ENCODE measurements at places on chromosomes 12 and 14. TPM values are rescaled to one million over a fixed set of nuclear protein-coding genes. Genes with fewer than 3 reads are reported as not detected.
A peak's percentile ranks its signal among the peaks of the same experiment; 100 is the strongest.

DNA sequence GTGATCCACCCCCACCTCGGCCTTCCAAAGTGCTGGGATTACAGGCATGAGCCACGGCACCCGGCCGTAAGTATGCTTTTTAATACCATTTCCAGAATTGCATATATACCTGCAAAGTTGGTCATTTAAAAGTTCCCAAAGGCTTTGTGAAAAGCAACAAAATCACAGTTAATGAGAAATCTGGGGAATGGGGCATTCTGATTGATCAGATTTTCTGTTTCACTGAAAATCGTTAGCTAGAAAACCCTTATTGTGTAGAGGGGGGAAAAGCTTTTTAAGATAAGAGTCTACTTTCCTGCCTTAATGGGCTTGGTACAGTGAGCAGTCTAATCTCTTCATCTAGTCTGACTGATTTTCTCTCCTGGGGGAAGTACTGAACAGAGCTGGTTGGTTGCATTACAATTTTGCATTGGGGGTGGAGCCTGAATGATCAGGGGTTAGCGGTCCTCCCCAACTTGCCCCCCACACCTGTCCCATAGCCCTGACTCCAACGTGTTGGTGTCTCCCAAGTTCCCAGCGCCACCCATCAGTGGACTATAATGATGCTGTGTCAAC lies 23.8 kb downstream of the IL31 start:
- no peak for DNase-seq

DNA sequence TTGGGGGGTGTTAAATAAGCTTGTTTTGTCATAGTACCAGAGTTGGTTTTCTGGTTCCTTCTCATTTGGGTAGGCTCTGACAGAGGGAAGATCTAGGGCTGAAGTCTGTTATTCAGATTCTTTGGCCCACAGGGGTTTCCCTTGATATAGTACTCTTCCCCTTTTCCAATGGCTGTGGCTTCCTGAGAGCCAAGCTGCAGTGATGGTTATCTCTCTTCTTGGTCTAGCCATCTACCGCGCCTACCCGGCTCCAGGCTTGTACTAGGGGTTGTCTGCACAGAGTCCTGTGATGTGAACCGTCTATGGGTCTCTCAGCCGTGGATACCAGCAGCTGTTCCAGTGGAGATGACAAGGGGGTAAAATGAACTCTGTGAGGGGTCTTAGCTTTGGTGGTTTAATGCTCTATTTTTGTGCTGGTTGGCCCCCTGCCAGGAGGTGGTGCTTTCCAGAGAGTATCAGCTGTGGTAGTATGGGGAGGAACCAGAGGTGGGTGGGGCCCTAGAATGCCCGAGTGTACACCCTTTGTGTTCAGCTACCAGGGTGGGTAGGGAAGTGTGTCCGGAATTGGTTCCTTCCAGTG lies 209.7 kb downstream of the GPHN start:
- no peak for DNase-seq

- DNase-seq = no peak
Measured at GRCh38 chr12:123346946-123347345, 17.7 kb downstream of the SBNO1 start.

DNA sequence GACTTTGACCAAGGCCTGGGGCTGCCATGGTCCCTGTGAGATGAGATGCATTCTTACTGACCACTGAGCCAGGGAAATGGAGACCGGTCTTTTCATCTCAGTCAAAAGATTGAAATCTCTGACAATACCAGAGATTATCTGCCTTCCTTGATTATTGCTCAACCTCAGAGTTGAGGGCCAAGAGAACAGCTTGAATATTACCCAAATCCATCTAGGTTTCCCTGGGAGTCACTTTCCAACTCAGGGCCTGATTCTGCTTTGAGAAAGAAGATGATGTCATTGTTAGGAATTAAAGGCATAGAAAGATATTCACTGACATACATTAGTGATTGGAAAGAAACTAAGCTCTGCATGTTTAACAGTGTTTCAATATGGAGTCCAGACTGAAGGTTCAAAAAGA lies 515.9 kb upstream of the TBX3 start:
- DNase-seq = no peak

DNA sequence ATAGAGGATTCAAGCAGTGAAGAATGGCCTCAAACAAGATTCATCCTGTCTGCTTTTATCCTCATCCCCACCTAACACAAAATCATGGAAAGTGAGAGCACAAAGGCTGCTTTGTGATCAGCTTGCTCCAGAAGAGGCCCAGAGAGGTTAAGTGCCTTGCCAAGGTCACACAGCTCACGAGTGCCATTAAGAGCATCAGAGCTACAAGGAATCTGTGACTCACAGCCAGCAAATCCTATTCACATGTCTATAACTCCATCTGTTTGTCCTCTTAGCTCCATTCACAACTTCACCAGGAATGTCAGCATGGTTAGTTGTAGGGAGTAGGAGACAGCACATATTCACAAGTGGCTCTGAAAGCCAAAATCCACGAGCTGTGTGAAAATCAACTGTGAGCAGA lies 79.8 kb downstream of the TTC9 start:
- DNase-seq = no peak

GRCh38 chr12:40137252-40137651 lies 31.4 kb upstream of the SLC2A13 start:
- no peak for DNase-seq

Gene ZNF605
- total RNA-seq = 17.3 TPM

Gene PEBP1
- 334 TPM for total RNA-seq

DNA sequence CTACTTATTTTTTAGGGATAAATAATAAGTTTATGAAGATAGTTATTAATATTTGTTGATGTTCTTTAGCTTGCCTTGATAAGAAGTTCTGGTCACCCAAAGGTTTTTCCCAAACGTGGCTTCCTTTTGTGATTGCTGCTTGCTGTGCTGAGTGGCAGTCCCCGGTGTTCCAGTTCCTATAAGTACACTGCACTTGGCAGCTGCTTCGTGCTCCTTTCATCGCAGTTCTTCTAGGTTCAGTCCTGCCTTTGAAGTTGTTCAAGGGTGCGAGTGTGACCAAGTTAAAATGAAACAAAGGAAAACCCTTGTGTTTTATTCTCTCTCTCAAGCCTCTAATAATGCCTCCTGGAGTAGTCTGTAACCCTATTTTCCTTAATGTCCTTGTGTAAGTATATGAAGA lies 128.5 kb upstream of the ATF1 start:
- DNase-seq = no peak

- DNase-seq = no peak
Measured at GRCh38 chr12:102862486-102862885, 54.6 kb downstream of the PAH start.

GRCh38 chr12:106135781-106136180 lies 3.0 kb downstream of the NUAK1 start:
- DNase-seq = no peak

GRCh38 chr12:24948420-24948756 lies 513 bp downstream of the BCAT1 start:
- peak; percentile 59 for DNase-seq

Gene TMEM119
- total RNA-seq = not detected

Gene SERPINA10
- not detected for total RNA-seq

Gene SIX6
- not detected for total RNA-seq

GRCh38 chr14:75064205-75064567 lies 362 bp upstream of the ACYP1 start:
- no peak for DNase-seq

DNA sequence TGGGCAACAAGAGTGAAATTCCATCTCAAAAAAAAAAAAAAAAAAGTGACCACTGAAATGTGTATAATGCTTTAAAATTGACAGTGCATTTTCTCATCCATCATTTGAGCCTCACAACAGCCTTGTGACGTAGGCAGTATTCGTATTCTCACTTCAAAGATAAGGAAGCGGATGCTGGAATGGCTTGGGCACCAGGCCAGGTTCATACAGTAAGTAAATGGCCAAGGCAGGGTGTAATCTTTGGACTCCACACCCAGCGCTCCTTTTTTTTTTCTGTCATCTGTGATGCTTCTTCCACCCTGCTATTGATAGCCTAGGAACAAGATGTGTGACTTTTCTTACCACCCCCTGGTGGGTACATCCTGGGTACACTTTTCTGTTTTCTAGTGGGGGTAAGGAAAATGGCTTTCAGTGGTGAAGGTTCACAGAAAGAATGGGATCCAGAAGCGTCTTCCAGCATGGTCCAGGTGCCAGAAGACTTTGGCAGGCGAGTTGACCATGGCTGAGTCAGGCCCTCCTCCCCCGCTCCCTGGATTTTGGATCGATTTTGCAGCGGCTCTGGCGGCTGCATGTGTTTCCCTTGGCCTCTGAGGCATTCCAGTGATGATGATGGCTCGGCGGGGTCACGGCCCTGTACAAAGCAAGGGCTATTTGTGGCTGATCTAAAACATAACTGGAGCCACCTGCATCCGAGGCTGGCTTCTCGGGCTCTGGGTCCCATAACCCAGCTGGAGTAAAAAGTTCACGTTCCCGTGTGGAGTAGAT lies 110.6 kb downstream of the CACNA1C start:
- DNase-seq = no peak

GRCh38 chr12:54126696-54127537 lies 61.9 kb downstream of the SMUG1 start:
- peak; percentile 67 for DNase-seq

DNA sequence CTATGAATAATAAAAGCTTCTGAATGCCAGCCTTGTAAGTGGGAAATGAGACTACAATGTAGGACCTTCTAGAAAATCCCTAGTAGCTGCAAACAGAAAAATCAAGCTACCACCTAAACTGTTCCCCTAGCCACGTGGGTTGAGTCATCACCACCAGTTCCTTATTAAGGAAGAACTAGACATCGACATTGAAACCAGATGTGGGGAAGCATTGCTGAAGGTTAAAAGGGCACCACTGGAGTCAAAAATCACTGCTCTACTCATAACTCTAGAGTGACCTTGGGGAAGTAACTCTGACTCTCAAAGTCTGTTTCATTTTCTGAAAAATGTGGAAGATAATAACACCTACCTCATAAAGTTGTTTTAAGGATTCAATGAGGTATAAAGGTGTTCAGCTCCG lies 9.4 kb upstream of the CNIH1 start:
- no peak for DNase-seq

GRCh38 chr12:108620236-108620879 lies 13.3 kb downstream of the SELPLG start:
- no peak for DNase-seq

GRCh38 chr12:64522316-64522715 lies 70.4 kb downstream of the TBK1 start:
- DNase-seq = no peak

Gene AQP2
- not detected for total RNA-seq

DNA sequence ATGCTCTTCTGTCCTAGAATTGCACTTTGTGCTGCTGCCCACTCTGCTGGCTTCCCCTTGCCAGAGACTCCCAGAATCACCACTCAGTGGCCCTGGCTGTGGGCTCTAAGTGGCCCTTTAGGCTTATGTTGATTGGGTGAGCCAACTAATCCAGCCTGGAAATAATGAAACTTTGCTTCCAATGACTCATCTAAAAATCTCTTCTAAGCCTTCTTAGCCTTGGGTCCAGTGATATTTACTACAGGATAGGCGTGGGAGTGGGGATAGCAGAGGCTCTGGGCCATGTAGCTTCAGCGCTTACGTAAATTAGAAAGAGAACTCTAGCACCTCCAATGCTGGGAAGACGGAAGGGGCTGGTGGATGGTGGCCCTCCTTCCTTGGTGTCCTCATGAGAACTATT lies 137.9 kb downstream of the TTC8 start:
- no peak for DNase-seq

- no peak for DNase-seq
Measured at GRCh38 chr14:33524244-33524643, 426.6 kb downstream of the EGLN3 start.

Gene HCAR3
- total RNA-seq = not detected
